ENCODE measurements at places on chromosomes 1 and 21. TPM values are rescaled to one million over a fixed set of nuclear protein-coding genes. Genes with fewer than 3 reads are reported as not detected.

The MTARC2 gene
- 34.5 TPM for total RNA-seq

The GPR25 gene
- 0.48 TPM for total RNA-seq

The FAM163A gene
- total RNA-seq = not detected

The C1QC gene
- 65.9 TPM for total RNA-seq

DNA sequence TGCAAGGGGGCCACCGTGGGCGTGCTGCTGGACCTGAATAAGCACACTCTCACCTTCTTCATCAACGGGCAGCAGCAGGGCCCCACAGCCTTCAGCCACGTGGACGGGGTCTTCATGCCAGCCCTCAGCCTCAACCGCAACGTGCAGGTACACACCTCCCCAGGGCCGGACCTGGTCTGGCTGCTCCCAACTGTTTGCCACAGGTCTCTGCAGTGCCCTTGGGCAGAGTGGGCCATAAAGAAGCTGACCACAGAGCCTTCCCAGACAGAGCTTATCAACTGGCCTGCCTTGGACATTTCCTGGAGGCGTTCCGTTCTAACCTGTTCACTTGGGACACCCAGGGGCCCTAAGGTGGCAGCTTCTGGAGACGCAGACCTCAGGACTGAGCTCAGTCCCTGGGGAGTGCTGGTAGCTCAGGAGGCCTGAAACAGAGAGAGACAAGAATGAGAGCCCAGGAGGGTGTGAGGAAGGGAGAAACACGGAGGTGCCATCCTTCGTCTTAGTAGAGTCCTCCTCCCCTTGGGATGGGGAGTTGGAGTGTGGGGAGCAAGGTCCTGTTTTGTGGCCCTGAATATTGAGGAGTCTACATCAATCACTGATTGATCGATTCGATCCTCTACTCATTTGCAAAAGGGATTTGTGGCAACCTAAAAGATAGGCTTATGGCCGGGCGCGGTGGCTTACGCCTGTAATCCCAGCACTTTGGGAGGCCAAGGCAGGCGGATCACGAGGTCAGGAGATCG lies 27.0 kb upstream of the GNPAT start:
- no peak overlapping the region for H3K27ac ChIP-seq
- no peaks in the 10 kb centered on the region for H3K36me3 ChIP-seq
- no peaks in the 10 kb centered on the region for H3K27me3 ChIP-seq
- no peak for DNase-seq

GRCh38 chr1:209714338-209714737 lies 9.7 kb downstream of the HSD11B1 start:
- H3K27ac ChIP-seq = no peak overlapping the region
- no peaks in the 10 kb centered on the region for H3K36me3 ChIP-seq
- no peaks in the 10 kb centered on the region for H3K27me3 ChIP-seq
- no peak overlapping the region for H3K4me3 ChIP-seq
- DNase-seq = no peak

DNA sequence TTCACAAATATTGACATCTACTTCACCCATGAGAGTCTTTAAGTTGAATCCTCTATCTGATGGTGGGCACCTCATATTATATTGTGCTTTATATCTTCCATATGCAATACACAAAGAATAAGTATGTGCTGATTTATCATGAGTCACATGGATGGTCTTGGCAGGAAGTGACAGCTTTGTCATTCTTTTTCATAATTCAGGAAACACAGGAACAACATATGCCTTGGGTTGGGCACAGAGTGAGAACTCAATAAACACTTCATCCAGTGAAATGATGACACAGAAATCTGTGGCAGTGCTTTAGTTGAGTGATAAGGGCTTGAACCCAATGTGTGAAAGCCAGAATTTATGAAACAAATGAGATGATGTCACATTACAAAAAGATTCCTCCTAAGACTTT lies 41.2 kb downstream of the GADD45A start:
- no peaks in the 10 kb centered on the region for H3K36me3 ChIP-seq
- no peak overlapping the region for H3K4me3 ChIP-seq
- H3K4me1 ChIP-seq = no peaks in the 10 kb centered on the region

DNA sequence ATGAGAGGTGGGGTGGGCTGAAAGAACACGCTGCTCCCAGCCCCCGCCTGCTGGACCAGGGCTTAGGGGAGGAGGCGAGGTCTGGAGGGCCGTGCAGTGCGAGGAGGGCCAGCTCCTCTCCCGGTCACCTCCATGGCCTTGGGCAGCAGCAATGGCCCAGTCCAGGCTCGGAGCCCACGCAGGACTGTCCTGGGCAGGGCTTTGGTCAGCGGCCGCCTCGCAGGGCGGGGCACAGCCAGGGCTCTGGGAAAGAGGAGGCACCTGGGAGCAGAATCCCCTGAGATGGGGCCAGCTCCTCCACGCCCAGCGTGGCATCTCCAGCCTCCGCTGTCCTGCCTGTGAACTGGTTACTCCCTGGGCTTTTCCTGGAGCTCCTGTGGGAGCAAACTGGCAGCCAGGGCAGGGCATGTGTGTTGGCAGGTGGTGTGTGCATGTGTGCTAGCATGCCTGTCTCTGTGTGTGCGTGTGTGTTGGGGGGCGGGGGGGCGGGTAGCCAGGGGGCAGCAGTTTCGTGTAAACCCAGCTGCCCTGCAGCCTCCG lies 27.4 kb downstream of the ARHGEF16 start:
- peaks cover 7% of the 10 kb centered on the region for H3K4me1 ChIP-seq
- DNase-seq = no peak
- H3K36me3 ChIP-seq = no peaks in the 10 kb centered on the region
- no peak overlapping the region for H3K27ac ChIP-seq
- H3K4me3 ChIP-seq = no peak overlapping the region

- no peaks in the 10 kb centered on the region for H3K27me3 ChIP-seq
- H3K4me3 ChIP-seq = no peak overlapping the region
- H3K4me1 ChIP-seq = peaks cover 26% of the 10 kb centered on the region
- DNase-seq = no peak
These were observed 79.7 kb downstream of the PBX1 start for GRCh38 chr1:164638492-164639202.

DNA sequence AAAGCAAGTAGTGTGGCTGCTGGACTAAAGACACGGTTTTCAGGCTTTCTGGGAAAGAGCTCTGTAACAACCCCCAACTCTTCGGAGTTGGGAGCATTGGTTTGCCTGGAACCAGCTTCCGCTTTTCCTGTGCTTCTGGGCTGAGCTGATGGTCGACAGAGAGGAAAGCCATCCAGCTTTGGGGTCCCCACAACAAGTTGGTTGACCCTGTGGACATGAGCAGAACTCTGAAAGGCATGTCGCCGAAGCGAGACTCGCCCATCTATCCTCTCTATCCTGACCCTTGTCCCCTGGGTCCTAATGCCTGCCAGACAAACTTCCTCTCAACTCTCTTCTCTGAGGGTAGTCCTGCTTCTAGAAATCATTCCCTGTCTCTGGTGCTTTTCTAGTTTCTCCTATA lies 31.9 kb upstream of the FCGR2A start:
- H3K27me3 ChIP-seq = peaks cover 44% of the 10 kb centered on the region
- H3K27ac ChIP-seq = no peak overlapping the region
- no peak for DNase-seq
- no peaks in the 10 kb centered on the region for H3K4me1 ChIP-seq
- H3K4me3 ChIP-seq = no peak overlapping the region

GRCh38 chr21:46118316-46119143 lies 20.6 kb downstream of the COL6A2 start:
- H3K36me3 ChIP-seq = peaks cover 61% of the 10 kb centered on the region
- H3K4me1 ChIP-seq = no peaks in the 10 kb centered on the region
- DNase-seq = peak; percentile 6
- no peaks in the 10 kb centered on the region for H3K27me3 ChIP-seq

GRCh38 chr1:216422821-216423520 lies at the start of gene USH2A:
USH2A (minus strand) TSS chr1:216423448; CDS start chr1:216422336, 1,112 bp downstream.
- no peak within 1 kb of the TSS for H3K4me3 ChIP-seq
- no peaks in the 10 kb centered on the region for H3K4me1 ChIP-seq
- H3K27ac ChIP-seq = no peak within 1 kb of the TSS

DNA sequence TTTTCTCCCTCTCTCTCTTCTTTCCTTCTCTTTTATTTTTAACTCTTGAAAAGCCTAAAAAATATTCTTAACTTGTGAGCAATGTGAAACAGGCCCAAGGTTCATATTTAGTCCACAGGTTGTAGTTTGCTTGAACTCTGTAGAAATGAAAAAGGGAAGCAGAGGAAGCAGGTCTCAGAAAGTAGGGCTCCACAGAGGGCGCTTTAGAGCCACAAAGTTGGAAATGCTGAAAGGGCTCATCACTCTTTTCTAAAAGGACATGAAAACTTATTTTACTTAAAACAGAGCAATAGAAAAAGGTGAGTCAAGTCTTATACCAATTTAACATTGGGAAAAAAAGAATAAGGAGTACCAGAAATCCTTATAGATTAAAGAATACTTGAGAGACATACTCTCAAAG lies 247.0 kb downstream of the USP25 start:
- no peak overlapping the region for H3K4me3 ChIP-seq
- no peaks in the 10 kb centered on the region for H3K27me3 ChIP-seq
- H3K36me3 ChIP-seq = no peaks in the 10 kb centered on the region
- H3K4me1 ChIP-seq = no peaks in the 10 kb centered on the region
- no peak overlapping the region for H3K27ac ChIP-seq

GRCh38 chr1:156106624-156107488 lies 7.7 kb upstream of the LMNA start:
- H3K4me1 ChIP-seq = peaks cover 39% of the 10 kb centered on the region
- no peaks in the 10 kb centered on the region for H3K27me3 ChIP-seq
- peak overlapping the region; percentile 94 for H3K27ac ChIP-seq

Measured in transverse colon (tissue), 4 donors.